ENCODE measurements at places on chromosomes 4 and X. TPM values are rescaled to one million over a fixed set of nuclear protein-coding genes. Genes with fewer than 3 reads are reported as not detected.

Gene ATP11C
- 34.4 TPM for polyA plus RNA-seq

GRCh38 chr4:150217192-150217591 lies 138.9 kb downstream of the DCLK2 start:
- H3K27ac ChIP-seq = no peak overlapping the region
- H3K4me3 ChIP-seq = no peak overlapping the region
- H3K4me1 ChIP-seq = no peaks in the 10 kb centered on the region

Gene IBSP
- not detected for polyA plus RNA-seq

Gene SRPX
- polyA plus RNA-seq = 180 TPM

- peaks cover 3% of the 10 kb centered on the region for H3K36me3 ChIP-seq
- H3K4me1 ChIP-seq = peaks cover 6% of the 10 kb centered on the region
- H3K27me3 ChIP-seq = no peaks in the 10 kb centered on the region
- no peak overlapping the region for H3K4me3 ChIP-seq
- H3K27ac ChIP-seq = peak overlapping the region; percentile 45
- DNase-seq = peak; percentile 91
Observed at GRCh38 chr4:84814094-84814750, 152.3 kb downstream of the WDFY3 start.

DNA sequence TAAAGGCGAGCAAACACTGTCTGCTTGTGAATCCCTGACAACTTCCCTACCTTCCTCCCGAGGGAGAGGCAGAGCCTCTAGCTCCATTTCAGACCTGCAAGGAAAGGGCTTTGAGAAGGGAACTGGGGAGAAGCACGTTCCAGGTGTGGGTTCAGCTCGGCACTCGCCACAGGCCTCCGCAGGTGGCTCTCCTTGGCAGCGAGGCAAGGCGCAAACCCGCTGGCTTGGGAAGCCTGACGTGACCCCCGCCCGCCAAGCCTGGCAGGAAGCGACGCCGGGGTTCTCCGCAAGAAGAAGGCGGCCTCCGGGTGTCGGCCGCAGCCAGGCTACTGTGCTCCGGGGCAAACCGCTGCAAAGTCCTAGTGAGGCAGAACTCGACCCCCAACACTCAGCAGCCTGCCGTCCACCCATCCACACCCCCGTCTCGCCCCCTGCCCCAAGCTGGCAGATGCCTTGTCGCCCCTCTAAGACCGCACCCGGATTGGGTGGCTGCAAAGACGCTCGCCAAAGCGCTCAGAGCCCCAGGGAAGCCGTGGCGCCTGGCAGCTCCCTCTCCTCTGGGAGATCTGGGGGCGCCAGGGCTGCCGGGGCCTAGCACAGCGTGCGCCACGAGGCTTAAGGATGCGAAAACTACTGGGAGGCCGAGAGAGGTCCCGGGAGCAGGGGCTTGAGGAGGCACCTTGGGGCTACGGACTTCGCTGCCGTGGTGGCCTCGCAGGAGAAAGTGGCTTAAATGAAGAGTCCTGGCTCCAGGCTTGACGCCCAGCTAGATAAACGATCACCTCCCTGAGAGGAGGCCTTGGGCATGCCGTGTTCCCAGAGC lies 21.8 kb downstream of the NKX3-2 start:
- H3K27ac ChIP-seq = no peak overlapping the region
- no peak overlapping the region for H3K4me3 ChIP-seq
- H3K27me3 ChIP-seq = peaks cover 41% of the 10 kb centered on the region
- no peaks in the 10 kb centered on the region for H3K36me3 ChIP-seq
- H3K4me1 ChIP-seq = no peaks in the 10 kb centered on the region

Gene SLC16A2
- polyA plus RNA-seq = 27.2 TPM

Gene WAS
- 0.07 TPM for polyA plus RNA-seq

DNA sequence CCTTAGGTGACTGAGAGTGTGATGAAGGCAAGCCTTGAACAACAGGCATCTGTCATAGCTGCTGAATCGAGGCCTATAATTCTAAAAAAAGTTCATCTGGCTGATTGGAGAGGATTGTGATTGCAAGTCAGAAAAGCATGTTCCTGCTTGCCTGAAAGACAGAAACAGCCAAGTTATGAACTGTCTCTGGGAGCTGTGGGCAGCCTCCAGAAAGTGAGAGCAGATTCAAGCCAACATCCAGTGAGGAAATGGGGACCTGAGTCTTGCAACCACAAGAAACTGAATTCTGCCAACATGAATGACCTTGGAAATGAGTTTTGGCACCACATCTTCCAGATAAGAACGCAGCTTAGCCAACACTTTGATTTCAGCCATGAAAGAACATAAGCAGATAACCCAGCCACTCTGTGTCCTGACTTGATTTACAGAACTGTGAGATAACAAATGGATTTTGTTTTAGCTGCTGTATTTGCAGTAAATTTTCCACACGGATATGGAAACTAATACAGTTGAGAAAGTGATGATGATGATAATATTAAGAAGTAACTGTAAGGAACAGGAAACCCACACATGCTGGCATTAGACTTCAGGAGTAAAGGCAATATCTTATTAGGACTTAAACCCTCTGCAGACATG lies 240.3 kb upstream of the NDST3 start:
- no peak overlapping the region for H3K27ac ChIP-seq
- H3K36me3 ChIP-seq = no peaks in the 10 kb centered on the region
- DNase-seq = no peak
- H3K27me3 ChIP-seq = no peaks in the 10 kb centered on the region

Gene NBDY
- polyA plus RNA-seq = 36.3 TPM

- DNase-seq = no peak
- no peaks in the 10 kb centered on the region for H3K27me3 ChIP-seq
- H3K4me1 ChIP-seq = peaks cover 6% of the 10 kb centered on the region
- H3K27ac ChIP-seq = no peak overlapping the region
- H3K4me3 ChIP-seq = no peak overlapping the region
Observed at GRCh38 chr4:4849106-4849505, 10.4 kb upstream of the MSX1 start.

Gene GAB3
- polyA plus RNA-seq = 2.8 TPM

DNA sequence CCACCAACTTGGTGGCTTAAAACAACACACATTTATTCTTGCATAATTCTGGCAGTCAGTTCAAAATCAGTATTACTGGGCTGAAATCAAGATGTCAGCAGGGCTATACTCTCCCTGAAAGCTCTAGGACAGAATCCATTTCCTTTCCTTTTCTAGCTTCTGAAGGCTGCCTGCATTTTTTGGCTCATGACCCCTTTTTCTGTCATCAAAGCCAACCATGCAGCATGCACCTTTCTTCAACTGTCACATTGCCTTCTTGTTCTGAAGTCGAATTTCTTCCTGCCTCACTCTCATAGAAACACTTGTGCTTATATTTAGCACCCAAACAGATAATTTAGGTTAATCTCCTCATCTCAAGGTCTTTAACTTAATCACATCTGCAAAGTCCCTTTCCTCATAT lies 79.8 kb upstream of the PPP1R2C start:
- H3K36me3 ChIP-seq = no peaks in the 10 kb centered on the region
- no peaks in the 10 kb centered on the region for H3K27me3 ChIP-seq
- no peak overlapping the region for H3K4me3 ChIP-seq
- DNase-seq = no peak
- no peak overlapping the region for H3K27ac ChIP-seq
- no peaks in the 10 kb centered on the region for H3K4me1 ChIP-seq

DNA sequence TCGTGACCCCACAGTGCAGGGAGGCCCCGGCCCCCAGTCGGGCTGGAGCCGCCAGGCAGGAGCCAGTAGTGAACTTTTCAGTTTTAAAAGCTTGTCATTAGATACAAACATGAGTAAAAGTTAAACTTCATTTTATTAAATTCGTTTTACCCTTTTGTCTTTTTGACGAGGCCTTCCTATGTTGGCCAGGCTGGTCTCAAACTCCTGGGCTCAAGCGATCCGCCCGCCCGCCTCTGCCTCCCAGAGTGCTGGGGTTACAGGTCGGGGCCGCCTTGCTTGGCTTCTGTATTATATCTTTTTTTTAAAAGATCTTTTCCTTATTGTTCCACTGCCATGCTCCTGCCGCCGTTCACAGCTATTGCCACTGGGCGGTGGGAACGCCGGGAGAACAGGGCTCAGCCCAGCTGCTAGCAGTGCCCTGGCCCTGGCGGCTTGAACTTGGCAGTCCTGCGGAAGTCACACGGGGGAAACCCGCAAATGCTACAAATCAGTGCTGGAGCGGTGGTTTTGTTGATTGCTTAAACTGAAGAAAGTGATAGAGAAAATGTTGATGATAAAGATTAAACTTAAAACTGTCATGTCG lies 968 bp upstream of the NELFA start:
- H3K36me3 ChIP-seq = peaks cover 2% of the 10 kb centered on the region
- H3K27ac ChIP-seq = peak overlapping the region; percentile 33
- H3K27me3 ChIP-seq = no peaks in the 10 kb centered on the region

DNA sequence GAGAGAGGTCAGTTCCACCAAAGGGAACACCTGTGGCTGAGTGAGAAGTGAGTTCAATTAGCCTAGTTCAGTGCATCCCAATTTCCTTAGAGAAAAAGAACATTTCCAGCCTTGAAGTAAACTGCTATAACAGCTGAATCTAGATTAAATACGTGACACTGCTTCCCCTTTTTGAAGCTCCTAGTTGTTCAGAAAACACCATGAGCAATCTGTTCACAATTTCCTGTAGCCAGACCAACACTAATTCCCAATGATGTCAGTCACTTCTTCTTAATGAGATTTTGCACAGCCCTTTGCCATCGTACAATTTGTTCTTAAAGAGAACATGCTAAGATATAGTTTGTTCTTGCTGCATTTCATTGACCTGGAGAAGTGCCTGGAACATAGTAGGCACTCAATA lies 144.6 kb upstream of the EDNRA start:
- peaks cover 5% of the 10 kb centered on the region for H3K4me1 ChIP-seq
- no peak overlapping the region for H3K27ac ChIP-seq
- H3K27me3 ChIP-seq = no peaks in the 10 kb centered on the region
- no peaks in the 10 kb centered on the region for H3K36me3 ChIP-seq
- DNase-seq = peak; percentile 53

DNA sequence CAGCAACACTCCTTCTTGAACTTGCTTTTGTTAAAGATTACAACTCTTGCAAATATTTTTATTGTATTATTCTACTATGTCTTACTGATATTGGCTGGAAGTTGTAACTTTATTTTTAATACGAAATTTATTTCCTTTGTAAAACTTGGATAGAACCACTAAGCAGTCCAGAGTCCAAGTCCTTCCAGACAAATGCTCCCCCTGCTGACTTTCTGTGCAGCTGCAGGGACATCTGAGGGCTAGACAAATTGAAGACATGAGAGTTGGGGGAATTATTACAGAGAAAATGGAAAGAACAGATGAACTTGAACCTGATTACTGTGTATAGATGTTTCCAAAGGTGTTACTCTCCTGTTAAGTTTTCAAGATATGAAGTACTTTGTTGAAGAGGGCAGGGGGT lies 238.8 kb downstream of the GRIA3 start:
- DNase-seq = peak; percentile 44
- no peaks in the 10 kb centered on the region for H3K27me3 ChIP-seq
- no peak overlapping the region for H3K4me3 ChIP-seq
- no peaks in the 10 kb centered on the region for H3K36me3 ChIP-seq
- no peaks in the 10 kb centered on the region for H3K4me1 ChIP-seq
- H3K27ac ChIP-seq = no peak overlapping the region

GRCh38 chrX:10395643-10396042 lies 224.7 kb downstream of the MID1 start:
- no peak for DNase-seq
- no peaks in the 10 kb centered on the region for H3K36me3 ChIP-seq
- no peaks in the 10 kb centered on the region for H3K27me3 ChIP-seq

DNA sequence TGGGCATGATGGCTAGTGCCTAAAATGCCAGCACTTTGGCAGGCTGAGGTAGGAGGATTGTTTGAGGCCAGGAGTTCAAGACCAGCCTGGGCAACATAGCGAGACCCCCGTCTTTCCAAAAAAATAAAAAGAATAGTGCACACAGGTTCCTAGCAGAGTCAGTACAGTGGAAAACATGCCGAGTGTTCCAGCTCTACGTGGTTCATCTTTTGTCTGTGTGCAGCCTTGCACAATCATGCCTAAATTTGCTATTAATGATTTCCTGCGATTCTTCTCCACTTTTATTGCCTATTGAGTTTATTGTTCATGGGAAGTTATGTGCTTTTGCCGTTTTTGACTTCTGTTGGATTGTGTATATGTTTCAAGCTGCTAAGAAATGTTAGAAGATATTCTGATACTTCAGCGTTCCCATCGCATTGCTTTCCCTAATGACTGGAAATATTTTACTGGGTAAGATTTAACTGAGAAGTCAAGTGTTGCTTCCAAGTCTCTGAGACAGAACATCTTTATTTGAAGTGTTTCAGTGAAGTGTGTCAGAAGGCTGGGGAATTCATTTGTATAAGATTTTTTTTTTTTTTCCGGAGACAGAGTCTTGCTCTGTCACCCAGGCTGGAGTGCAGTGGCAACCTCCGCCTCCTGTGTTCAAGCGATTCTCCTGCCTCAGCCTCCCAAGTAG lies 11.3 kb downstream of the DOCK11 start:
- DNase-seq = no peak
- no peak overlapping the region for H3K4me3 ChIP-seq
- H3K4me1 ChIP-seq = peaks cover 2% of the 10 kb centered on the region
- H3K27ac ChIP-seq = no peak overlapping the region
- H3K36me3 ChIP-seq = no peaks in the 10 kb centered on the region

Gene GABRB1
- 0.05 TPM for polyA plus RNA-seq

Gene UGT2B10
- polyA plus RNA-seq = not detected

DNA sequence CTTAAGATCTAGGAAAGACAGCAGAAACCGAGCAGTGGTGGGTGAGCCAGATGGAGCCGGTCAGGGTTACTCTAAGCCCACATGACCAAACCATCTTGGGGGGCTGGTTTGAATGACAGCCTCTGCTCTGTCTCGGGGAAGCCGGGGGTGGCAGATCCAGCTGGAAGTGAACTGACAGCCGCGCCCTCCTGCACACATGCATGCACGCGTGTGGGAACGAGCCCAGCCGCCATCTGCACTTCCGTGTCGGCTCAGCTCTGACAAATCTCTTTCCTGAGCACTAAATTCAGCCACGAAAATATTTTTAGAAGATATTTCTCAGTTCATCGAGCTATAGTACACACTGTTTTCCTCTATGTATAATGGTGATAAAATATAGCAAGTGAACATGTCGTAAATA lies 115.5 kb downstream of the DCTD start:
- DNase-seq = no peak
- H3K27ac ChIP-seq = no peak overlapping the region
- H3K4me3 ChIP-seq = no peak overlapping the region
- no peaks in the 10 kb centered on the region for H3K36me3 ChIP-seq

All from fibroblast of lung (primary cell).